WTC11 (cell line): ENCODE measurements at places on chromosomes 6 and 20. TPM values are rescaled to one million over a fixed set of nuclear protein-coding genes. Genes with fewer than 3 reads are reported as not detected.
A peak's percentile ranks its signal among the peaks of the same experiment; 100 is the strongest.

GRCh38 chr6:69796073-69796641 lies 653 bp downstream of the LMBRD1 start:
- no peaks in the 10 kb centered on the region for H3K27me3 ChIP-seq
- DNase-seq, result peak; percentile 34
- no peaks in the 10 kb centered on the region for H3K36me3 ChIP-seq
- peak overlapping the region; percentile 89 for H3K4me3 ChIP-seq
- peak overlapping the region; percentile 98 for H3K27ac ChIP-seq

- H3K36me3 ChIP-seq, result no peaks in the 10 kb centered on the region
- H3K4me1 ChIP-seq, result no peaks in the 10 kb centered on the region
- DNase-seq, result no peak
- peaks cover 37% of the 10 kb centered on the region for H3K27me3 ChIP-seq
- H3K4me3 ChIP-seq, result no peak overlapping the region
- H3K27ac ChIP-seq, result no peak overlapping the region
Measured at GRCh38 chr20:1489325-1489724, 1.9 kb downstream of the SIRPB2 start.

- peaks cover 7% of the 10 kb centered on the region for H3K4me1 ChIP-seq
- peaks cover 11% of the 10 kb centered on the region for H3K36me3 ChIP-seq
- no peak for DNase-seq
- no peak overlapping the region for H3K4me3 ChIP-seq
Measured at GRCh38 chr20:4502756-4503155, 219.0 kb upstream of the PRND start.

GRCh38 chr20:12660918-12661317 lies 347.9 kb upstream of the SPTLC3 start:
- peaks cover 2% of the 10 kb centered on the region; the same call in 1 of the 2 replicates for H3K27me3 ChIP-seq
- H3K4me1 ChIP-seq, result peaks cover 20% of the 10 kb centered on the region
- DNase-seq, result peak; percentile 43
- H3K36me3 ChIP-seq, result peaks cover 30% of the 10 kb centered on the region

- no peaks in the 10 kb centered on the region for H3K36me3 ChIP-seq
- no peak overlapping the region for H3K4me3 ChIP-seq
- peaks cover 24% of the 10 kb centered on the region for H3K4me1 ChIP-seq
- no peaks in the 10 kb centered on the region; the same call in 1 of the 2 replicates for H3K27me3 ChIP-seq
- H3K27ac ChIP-seq, result no peak overlapping the region
Measured at GRCh38 chr20:46699651-46700359, 9.6 kb upstream of the SLC2A10 start.

DNA sequence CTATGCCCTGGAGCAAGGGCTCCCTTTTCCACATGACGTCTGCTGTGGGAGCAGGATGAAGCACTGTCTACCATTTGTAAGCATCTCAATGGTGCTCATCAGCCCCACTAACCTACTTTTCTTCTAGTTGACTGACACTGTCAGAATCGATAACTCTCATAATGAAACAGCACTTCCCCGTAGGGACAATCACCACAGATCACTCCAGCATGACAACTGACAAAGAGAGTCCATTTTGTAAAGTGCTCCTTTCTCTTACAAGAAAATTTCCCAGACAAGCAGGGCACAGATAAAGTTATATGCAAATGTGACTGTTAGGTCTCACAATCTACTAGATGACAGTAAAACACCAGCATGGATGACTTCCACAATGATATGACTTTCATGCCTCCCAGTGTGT lies 46.4 kb downstream of the HEBP2 start:
- no peaks in the 10 kb centered on the region for H3K4me1 ChIP-seq
- no peak overlapping the region for H3K27ac ChIP-seq
- H3K27me3 ChIP-seq, result no peaks in the 10 kb centered on the region
- peaks cover 5% of the 10 kb centered on the region for H3K36me3 ChIP-seq
- no peak for DNase-seq

- no peaks in the 10 kb centered on the region for H3K36me3 ChIP-seq
- H3K4me1 ChIP-seq, result peaks cover 40% of the 10 kb centered on the region
- H3K27me3 ChIP-seq, result no peaks in the 10 kb centered on the region
- no peak overlapping the region for H3K4me3 ChIP-seq
- no peak for DNase-seq
Measured at GRCh38 chr6:69812746-69813427, 16.1 kb upstream of the LMBRD1 start.

GRCh38 chr6:156863504-156863903 lies 86.3 kb downstream of the ARID1B start:
- peaks cover 73% of the 10 kb centered on the region for H3K4me1 ChIP-seq
- no peak for DNase-seq
- no peak overlapping the region for H3K27ac ChIP-seq
- no peak overlapping the region for H3K4me3 ChIP-seq

- H3K4me3 ChIP-seq, result no peak overlapping the region
- no peak overlapping the region for H3K27ac ChIP-seq
- H3K4me1 ChIP-seq, result peaks cover 18% of the 10 kb centered on the region
- no peak for DNase-seq
- no peaks in the 10 kb centered on the region for H3K36me3 ChIP-seq
Measured at GRCh38 chr6:100449239-100449691, 15.5 kb downstream of the SIM1 start.

DNA sequence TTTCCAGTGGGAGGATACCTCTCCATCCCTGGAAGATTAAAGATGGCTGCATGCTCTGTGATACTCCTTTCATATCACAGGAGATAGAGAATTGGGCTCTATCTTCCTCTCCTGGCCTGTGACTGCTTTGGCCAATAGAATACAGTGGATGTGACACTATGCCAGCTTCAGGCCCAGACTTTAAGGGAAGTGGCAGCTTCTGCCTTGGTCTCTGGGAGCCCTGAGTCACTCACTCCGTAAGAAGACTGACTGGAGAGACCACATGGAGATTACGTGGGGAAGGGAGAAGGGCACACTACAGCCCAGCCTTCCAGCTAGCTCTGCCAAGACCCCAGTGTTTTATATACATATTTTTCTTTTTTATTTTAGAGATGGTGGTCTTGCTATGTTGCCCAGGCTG lies 10.4 kb upstream of the MMP9 start:
- no peak overlapping the region for H3K27ac ChIP-seq
- H3K4me1 ChIP-seq, result peaks cover 66% of the 10 kb centered on the region
- DNase-seq, result no peak
- no peaks in the 10 kb centered on the region for H3K36me3 ChIP-seq
- no peaks in the 10 kb centered on the region; the same call in 1 of the 2 replicates for H3K27me3 ChIP-seq
- no peak overlapping the region for H3K4me3 ChIP-seq

GRCh38 chr20:25017257-25017803 lies 24.8 kb upstream of the APMAP start:
- peaks cover 29% of the 10 kb centered on the region for H3K4me1 ChIP-seq
- H3K36me3 ChIP-seq, result no peaks in the 10 kb centered on the region
- H3K27me3 ChIP-seq, result no peaks in the 10 kb centered on the region; the same call in 1 of the 2 replicates

DNA sequence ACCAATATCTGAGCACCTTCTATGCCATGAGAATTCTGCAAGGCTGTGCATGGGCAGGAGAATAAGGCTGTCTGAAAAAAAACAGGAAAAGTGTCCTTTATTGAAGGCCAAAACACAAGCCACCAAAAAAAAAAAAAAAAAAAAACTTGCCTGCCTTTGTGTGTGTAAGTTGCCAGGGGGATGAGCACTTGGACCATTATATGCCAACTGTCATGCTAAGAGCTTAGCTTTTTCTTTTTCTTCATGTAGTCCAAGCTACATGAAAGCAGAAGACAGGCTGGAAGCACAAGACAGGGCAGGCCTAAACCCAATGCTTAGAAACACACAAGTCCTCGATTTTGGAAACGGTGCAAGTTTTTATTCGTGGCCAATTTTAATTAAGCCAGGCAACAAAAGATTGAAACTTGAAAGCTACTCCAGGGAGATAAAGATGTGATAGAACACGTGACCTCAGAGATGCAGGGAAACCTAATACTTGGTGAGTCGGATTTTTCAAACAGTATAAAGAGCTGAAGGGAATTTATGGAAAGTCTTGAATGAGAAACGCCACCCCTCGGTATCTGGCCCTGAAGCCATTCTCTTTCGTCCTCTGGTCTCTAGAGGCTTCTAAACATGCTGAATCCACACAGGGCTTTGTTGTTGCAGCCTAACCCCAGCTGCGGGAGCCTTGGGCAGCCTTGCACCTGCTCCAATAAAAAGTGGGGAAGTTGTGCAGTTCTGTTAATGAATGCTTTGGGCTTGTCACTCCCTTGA lies 8.6 kb downstream of the BMP7 start:
- H3K36me3 ChIP-seq, result 0 out of 2 replicates have a peak, but pooled peaks cover 2% of the 10 kb centered on the region
- H3K27me3 ChIP-seq, result peaks cover 39% of the 10 kb centered on the region
- DNase-seq, result no peak

Gene HMGN3
- 151 to 165 TPM (median 155 TPM) in 3 replicates for total RNA-seq

Gene TNFRSF6B
- total RNA-seq, result not detected in 3 replicates

Gene TOX2
- total RNA-seq, result 1.9 to 3.4 TPM (median 2.4 TPM) in 3 replicates

Gene MUC21
- not detected in 3 replicates for total RNA-seq

Gene PTCRA
- total RNA-seq, result not detected in 3 replicates

Gene TRMT6
- 15.4 to 17.2 TPM (median 16.7 TPM) in 3 replicates for total RNA-seq

Gene TRIM10
- 0.09 to 0.22 TPM (median 0.16 TPM) in 3 replicates for total RNA-seq

Gene DZANK1
- total RNA-seq, result 6.1 to 8.2 TPM (median 7.7 TPM) in 3 replicates

Gene TASP1
- 11.6 to 12.4 TPM (median 12.2 TPM) in 3 replicates for total RNA-seq

Gene TULP1
- 2.9 to 4.3 TPM (median 3.4 TPM) in 3 replicates for total RNA-seq

Gene BTNL2
- total RNA-seq, result not detected in 3 replicates

Gene BPI
- total RNA-seq, result not detected in 3 replicates

Gene TNF
- total RNA-seq, result 0.23 to 0.46 TPM (median 0.31 TPM) in 3 replicates

Gene MLIP
- total RNA-seq, result not detected in 3 replicates
